ENCODE measurements at places on chromosomes 3 and 15.

DNA sequence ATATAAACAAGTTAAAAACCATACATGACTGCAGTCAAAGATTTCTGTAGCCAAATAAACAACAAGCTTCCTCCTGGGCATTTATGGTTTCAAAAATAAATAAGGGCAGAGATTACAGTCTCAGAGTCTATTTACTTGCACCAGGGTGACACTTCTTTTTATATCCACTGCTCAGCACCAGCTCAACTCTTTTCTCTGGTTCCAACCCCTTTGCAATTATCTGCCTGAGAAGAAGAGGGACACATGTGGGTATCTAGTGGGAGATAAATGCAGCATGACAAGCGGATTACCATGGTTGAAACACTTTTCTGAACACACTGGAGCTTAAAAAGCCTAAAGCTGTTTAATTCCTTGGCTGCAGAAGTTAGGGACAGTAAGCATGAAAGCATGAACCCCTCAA, 311.5 kb downstream of the CNTN3 start:
- no peak for DNase-seq

- DNase-seq, result no peak
Measured at GRCh38 chr3:140023616-140024530, 88.9 kb downstream of the CLSTN2 start.

- DNase-seq, result no peak
Measured at GRCh38 chr15:64813075-64813474, 12.4 kb downstream of the PIF1 start.

GRCh38 chr3:65568497-65568896, 470.2 kb downstream of the MAGI1 start:
- DNase-seq, result no peak

DNA sequence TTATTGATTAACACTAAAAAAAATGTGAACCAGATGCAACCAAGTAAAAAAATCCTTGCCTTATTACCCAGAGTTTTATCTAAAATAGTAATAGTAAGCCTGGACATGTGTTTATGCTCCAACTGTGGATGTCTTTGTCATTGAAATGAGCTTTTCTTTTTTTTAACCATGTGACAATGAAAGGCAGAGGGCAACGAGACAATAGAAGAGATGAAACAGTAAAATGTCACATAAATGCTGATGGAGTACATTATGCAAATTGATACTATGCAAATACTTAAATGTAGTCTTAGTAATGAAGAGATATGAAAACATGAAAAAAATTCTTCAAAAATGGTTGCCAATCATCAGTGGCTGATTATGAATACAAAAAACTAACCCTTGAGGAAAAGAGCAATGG, 20.5 kb upstream of the CHMP2B start:
- no peak for DNase-seq

GRCh38 chr3:141619450-141619849, 118.6 kb upstream of the RNF7 start:
- no peak for DNase-seq

DNA sequence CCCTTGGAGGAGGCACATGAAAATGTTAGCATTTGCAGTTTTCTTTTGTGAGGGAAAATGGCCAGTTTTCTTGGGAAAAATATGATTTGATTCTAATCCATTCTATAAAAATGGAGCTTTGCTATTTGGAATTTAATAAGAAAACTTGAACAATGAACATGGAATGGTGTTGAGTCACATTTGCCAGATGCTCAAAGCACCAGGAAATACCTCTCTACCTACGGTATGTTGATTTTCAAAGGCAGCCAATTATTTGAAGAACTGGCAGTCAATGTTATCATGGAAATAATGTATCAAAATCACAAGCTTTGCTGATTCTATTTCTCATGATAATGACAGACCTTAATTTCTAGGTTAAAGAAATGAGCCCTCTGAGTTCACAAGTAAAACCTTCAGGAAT, 14.9 kb downstream of the NME9 start:
- no peak for DNase-seq

DNA sequence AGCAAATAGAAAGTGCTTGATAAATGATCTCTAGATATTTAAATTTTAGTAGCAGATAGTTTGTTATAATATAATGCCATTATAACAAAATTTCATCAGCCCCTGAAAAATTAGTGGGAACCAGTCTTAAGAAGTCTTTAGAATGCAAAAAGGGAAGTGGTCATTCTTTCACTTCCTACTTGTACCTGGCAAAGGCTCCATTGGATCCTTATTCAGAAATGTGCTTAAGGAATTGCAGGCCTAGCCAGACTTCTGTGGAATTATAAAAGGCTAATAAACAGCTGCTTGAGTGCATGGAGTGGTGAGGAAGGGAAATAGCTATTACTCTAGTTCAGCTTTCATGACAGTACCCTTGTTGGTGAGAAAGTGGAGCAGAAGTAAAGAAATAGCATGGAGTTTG, 24.2 kb downstream of the PPM1L start:
- no peak for DNase-seq
